ENCODE measurements at places on chromosomes 16 and 17.

DNA sequence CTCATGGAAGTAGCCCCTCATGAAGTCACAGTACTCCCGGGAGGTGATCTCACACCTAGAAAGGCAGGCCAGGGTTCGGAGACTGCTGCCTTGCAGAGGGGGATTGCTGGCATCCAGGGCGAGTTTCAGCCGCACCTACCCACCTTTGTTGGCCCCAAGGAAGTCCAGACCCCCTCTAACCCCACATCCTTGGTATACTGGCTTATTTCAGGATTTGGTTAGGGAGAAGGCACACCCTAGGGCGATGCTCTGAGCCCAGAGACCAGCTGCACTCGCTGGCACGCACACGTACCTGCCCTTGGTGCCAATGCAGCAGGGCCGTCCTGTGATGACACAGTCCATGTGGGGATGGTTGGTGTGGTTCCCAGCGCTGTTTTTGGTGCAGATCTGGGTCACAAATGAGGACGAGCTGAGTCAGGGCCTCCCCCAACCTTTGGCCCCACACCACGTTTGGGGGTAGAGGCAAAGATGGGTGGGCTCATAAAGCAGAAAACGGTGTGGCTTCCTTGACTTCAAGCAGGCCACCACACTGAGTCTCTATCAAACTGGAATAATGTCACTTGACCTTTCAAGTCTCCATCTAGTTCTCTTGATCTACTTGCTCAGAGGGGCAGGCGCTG lies 5.9 kb downstream of the SNRNP25 start:
- DNase-seq: no peak

DNA sequence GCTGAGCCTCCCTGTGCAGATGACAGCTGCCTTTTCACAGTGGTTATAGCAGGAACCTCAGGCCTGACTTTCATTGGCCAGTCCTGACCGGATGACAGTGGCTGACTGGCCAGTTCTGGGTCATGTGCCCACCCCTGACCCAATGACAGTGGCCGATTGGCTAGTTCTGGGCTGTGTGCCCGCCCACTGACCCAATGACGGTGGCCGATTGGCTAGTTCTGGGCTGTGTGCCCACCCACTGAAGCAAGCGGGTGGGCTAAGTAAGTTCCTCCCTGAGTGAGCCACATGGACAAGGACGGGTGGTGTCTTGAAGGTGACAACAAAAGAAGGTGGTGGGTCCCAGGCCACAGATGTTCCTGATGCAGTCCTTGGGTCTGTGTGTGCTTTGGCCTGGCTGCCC lies 9.5 kb downstream of the DEF8 start:
- no peak for DNase-seq

GRCh38 chr17:47117386-47117785 lies 71.7 kb downstream of the CDC27 start:
- DNase-seq: no peak

DNA sequence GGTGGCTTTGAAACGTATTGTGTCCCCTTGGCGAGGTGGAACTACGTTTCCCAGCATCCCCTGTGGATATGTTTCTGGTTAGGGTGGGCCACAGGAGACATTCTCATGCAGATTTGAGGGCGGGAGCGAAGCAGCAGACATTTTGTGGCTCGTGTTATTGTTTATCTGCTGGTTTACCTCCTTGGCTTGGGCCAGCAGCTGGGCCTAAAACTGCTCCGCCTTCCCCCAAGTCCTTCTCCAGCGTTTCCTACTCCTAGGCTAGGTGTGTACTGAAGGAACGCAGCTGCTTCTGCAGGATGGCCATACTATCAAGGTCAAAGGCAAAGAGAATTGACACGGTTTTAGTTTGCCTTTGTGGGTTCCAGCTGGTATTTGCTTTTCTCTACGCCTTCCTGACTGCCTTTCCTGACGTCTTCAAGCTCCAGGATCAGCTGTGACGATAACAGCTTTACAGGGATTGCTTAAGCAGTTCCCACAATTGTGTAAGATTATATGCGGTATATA lies 17.2 kb upstream of the WSB1 start:
- DNase-seq: no peak

- DNase-seq: no peak
Measured at GRCh38 chr17:50424996-50425681, 879 bp upstream of the ACSF2 start.

- DNase-seq: no peak
Measured at GRCh38 chr17:57001541-57001940, 23.6 kb downstream of the SCPEP1 start.

GRCh38 chr17:32954477-32954876 lies 26.5 kb downstream of the TMEM98 start:
- no peak for DNase-seq

DNA sequence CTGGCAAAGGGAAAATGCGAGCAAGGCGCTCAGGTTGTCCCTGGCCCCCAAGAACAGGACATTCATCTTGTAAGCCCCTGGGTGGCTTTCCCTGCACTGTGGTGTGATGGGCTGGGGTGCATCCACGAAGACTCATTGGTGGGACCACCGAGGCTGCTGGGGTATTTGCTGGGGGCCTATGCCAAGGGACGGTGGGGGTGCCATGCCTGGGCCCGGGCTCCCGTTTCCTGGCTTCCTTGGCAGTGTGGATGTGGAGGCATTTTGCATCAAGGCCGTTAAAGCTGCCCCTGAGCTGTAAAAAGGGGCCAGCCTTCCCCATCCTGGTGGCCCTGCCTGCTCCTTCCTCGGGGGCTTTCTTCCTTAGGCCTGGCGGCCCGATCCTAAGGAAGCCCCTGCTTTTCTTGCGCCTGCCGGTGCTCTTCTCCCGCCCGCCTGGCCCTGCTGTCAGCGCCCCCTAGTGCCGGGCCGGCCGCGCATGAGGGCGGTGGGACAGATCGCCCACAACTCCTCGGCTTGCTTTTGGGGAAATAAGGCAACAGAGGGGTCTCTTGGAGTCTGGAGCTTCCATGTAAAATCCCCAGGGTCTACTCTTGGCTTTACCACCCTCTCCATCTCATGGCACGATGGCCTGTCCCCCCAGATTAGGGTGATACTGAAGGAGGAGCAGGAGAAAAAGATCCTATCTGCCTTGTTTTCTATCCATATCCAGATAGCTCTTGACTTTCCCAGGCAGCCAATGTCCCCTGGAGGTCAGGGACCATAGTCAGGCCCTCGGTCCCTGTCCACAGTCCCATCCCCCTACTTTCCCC lies 9.8 kb upstream of the TBX2 start:
- no peak for DNase-seq

GRCh38 chr17:13102477-13102876 lies 84.7 kb upstream of the ELAC2 start:
- DNase-seq: no peak

- DNase-seq: no peak
Measured at GRCh38 chr17:76566988-76567431, 18.6 kb downstream of the ST6GALNAC2 start.

DNA sequence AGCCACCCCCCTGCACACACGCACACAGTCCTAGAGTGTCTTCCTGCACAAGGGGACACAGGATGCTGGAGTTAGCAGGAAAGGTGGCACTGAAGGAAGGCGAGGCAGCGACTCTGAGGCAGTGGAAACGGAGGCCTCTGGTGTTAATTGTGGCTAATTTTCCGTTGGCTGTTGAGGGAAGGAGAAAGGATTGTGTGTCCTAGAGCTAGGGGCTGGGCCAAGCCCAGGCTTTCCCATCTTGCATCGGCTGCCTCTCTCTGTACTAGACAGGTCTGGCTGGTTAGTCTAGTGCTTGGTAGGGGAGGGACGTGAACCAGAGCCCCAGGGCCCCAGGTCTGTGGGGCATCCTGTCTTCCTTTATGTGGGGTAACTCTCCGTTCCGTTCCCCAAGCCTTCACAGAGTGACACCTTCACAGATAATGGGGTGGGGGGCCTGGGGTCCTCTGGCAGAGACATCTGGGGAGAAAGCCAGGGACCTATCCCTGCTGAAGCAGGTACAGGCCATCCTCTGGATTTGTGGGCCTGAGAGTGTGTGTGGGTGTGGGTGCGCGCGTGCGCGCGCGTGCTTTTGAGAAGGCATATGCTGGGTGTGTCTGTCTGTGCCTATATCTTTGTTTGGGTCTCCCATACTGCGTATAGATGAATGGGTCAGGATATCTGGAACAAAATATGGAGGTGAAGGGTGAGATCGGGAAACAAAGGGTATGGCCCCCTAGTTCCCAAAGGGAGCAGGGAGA lies at the start of gene CHD3:
CHD3 (plus strand) TSS at position 606 of the 737 bp plus-strand sequence. CDS start 212 bp downstream, outside the sequence.
- peak; percentile 40 for DNase-seq

GRCh38 chr17:82304826-82305726 lies 12.3 kb downstream of the CD7 start:
- no peak for DNase-seq

GRCh38 chr17:72891627-72892026 lies 200.9 kb downstream of the SLC39A11 start:
- DNase-seq: no peak

GRCh38 chr16:12339686-12340085 lies 363.2 kb downstream of the SNX29 start:
- DNase-seq: no peak

DNA sequence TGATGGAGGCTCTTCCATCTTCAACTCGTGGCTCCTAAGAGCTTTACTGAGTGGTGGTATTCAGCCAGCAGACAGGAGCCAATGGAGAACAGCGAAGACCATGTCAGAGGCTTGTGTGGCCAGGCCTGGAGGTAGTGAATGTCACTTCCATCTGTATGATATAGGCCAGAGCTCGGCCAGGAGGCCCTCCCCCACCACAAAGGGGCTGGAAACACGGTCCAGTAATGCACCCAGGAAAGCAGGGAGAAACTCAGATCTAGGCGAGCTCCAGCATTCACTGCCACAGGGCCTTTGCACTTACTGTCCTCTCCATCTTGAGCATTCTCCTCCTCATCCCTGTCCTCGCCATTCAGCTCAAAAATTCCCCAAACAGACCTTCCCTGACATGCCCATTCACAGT lies 555.3 kb upstream of the C16orf82 start:
- DNase-seq: no peak

DNA sequence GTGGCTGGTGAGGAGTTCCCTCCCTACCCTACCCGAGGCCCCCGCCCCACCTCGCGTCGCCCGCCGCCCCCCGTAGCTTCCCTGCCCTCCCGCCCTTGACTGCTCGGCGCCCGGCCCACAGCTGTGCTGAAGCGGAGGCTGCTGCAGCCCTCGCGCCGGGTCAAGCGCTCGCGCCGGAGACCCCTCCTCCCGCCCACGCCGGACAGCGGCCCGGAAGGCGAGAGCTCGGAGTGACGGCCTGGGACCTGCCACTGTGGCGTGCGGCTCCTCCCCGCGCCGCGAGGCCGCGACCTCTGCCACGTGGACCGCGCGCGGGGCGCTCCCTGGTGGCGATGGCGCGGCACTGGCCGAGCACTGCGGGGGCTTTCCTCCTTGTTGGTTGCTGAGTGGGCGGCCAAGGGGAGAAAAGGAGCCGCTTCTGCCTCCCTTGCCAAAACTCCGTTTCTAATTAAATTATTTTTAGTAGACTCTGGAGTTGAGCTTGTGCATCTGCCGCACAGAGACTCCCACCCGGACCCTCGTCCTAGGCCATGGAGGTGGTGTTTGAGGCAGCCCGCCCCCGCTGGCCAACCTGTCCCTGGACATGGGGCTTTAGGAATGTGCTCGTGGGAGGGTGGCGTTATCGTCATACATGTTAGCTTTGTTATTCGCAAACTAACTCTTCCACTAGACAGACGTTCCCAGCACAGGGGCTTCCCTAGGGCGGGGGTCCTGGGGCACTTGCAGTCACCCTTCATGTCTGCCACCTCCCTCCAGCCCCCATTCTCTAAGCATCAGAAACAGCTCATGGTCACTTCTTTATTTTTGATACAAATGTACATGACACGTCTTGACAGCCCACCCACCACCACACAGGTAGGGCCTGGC lies 4.4 kb downstream of the TP53I13 start:
- DNase-seq: peak; percentile 49

GRCh38 chr16:50752471-50753235 lies 10.8 kb downstream of the CYLD start:
- DNase-seq: no peak
